GM13977 (cell line): ENCODE measurements at places on chromosomes 3 and 15.

DNA sequence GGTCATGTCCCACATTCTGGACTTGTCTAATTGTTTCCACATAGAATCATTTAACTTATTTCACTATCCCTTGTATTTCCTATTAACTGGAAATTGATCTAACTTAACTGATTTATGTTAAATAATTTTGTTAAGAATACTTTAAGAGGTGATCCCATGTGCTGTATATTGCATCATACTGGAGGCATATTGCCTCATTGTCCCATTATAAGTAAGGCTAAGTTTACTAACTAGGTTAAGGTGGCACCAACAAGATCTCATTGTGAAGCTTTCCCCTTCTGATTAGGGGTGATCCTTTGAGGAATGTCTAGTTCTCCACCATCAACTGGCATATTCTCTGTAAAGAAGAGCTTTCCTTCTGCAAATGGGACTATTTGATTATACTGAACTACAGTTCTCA, 24.4 kb downstream of the MAP1A start:
- no peak for DNase-seq

GRCh38 chr15:77866596-77867125, 210.8 kb downstream of the TBC1D2B start:
- DNase-seq, result no peak

- DNase-seq, result no peak
These were observed 132.1 kb upstream of the TMC3 start for GRCh38 chr15:81506071-81506470.

DNA sequence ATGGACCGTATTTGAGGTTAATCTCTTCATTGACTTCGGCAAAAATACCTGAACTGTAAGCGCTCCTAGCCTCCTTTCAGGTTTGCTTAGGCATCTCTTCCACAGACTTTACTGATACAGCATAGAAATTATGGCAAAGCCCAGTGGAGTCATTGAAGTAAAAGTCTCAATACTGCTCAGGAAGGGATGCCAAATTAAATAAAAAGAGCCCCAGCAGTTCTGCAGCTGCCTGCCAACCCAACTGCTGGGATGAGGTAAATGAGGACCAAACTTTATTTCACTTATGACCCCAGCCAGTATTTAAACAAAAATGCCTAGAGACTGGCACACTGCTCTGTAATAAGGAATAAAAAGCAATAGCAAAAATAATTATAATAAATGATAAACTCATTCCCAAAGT, 65.4 kb downstream of the IQCH start:
- DNase-seq, result no peak

- no peak for DNase-seq
These were observed 236.7 kb downstream of the ADAMTS17 start for GRCh38 chr15:100105101-100105500.

DNA sequence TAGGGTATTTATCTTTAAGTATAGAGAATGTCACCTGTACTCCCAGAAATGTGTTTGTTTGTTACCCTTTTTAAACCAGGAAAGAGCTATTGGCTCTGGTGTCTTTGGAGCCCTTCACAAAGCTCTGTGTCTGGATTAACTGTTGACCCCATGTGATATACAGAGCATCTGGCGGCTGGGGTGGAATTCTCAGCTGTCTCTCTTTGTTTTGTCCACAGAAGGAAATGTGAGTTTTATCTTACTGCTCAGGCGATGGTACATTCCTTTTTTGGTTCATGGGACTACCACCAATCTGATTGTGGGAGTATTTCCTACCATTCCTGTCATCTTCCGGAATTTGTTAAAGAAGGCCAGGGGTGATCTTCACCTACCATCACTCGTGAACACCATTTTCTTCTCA, 120.3 kb downstream of the AKAP13 start:
- no peak for DNase-seq

DNA sequence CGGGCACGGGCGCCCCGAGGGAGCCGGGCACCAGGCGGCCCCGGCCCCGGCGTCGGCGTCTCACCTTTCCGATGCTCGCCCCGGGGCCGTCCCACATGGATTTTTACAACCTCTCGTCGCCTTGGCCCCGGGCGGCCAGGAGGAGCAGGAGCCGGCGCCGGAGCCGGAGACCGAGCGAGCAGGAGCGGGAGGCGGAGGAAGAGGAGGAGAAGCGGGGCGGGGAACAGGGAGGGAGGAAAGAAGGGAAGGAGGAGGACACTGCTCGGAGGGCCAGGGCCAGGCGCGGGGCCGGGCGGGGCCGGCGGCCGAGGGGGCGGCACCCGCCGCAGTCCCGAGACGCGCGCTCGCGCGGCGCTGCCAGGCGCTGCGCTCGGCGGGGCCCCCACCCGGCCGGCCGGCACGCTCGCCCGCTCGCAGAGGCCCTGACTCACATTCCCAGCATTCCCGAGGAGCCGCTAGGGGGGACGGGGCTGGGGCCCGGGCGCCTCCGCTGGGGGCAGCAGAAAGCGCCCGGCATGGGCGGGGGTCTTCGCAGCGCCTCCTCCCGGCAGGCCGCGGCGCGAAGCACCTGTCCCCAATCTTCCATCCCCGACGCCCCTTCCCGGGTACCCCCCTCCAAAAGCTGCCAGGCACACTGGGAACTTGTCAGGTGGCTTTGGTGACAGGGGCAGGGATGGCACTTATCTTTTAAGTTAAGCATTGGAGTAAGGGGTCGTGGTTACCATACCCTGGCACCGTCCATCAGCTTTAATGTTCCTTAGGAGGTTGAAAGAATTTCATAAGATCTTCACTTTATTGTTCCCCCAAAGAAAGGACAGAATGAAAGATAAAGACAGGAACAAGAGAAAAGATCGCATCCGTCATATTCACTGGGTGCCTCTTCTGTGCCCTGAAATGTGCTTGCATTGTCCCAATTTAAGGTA, at the start of gene ERC2:
ERC2 (minus strand) TSS at position 284 of the 923 bp plus-strand sequence.
- no peak for DNase-seq

DNA sequence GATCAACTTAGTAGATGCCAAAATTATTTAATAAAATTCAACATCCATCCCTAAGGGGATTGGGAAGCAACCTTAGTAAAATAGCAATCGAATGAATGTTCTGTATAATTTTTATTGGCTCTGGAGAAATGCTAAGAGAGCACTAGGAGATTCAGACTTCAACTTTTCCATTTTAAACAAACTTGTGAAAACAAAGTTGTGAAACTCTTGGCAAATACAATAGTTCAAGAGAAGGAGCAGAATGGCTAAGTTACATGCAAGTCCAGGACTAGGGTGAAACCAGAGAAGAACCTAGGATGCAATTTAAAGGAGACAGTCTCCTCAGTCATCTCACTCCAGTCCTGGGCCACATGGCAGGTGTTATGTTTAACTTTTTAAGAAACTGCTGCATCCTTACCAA, 16.7 kb upstream of the ZNF280D start:
- DNase-seq, result no peak

- DNase-seq, result no peak
These were observed 4.3 kb upstream of the GPR160 start for GRCh38 chr3:170033489-170033888.
